ENCODE measurements at places on chromosomes 3 and 15.
A peak's percentile ranks its signal among the peaks of the same experiment; 100 is the strongest.

DNA sequence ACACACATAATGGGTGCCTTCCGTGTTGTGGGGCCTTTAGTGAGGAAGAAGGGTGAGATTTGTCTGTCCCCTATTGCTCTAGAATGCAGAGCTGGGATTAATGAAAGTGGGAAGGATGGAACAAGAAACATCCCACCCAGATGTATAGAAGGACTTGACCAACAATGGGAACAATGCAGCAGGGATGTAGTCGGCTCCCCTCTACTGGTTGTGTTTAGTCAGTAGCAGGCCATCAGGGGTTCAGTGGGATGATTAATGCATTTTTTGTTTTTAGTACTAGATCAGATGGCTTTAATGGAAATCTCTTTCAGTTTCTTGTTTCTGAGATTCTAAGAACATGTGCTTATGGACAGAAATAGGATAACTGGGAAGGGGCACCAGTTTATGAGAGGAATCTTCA is 156.0 kb upstream of the ROPN1 start:
- DNase-seq: no peak

- no peak for DNase-seq
Measured at GRCh38 chr3:56005196-56005805, 463.0 kb downstream of the ERC2 start.

GRCh38 chr15:45171912-45172311 is 15.9 kb downstream of the SHF start:
- no peak for DNase-seq

DNA sequence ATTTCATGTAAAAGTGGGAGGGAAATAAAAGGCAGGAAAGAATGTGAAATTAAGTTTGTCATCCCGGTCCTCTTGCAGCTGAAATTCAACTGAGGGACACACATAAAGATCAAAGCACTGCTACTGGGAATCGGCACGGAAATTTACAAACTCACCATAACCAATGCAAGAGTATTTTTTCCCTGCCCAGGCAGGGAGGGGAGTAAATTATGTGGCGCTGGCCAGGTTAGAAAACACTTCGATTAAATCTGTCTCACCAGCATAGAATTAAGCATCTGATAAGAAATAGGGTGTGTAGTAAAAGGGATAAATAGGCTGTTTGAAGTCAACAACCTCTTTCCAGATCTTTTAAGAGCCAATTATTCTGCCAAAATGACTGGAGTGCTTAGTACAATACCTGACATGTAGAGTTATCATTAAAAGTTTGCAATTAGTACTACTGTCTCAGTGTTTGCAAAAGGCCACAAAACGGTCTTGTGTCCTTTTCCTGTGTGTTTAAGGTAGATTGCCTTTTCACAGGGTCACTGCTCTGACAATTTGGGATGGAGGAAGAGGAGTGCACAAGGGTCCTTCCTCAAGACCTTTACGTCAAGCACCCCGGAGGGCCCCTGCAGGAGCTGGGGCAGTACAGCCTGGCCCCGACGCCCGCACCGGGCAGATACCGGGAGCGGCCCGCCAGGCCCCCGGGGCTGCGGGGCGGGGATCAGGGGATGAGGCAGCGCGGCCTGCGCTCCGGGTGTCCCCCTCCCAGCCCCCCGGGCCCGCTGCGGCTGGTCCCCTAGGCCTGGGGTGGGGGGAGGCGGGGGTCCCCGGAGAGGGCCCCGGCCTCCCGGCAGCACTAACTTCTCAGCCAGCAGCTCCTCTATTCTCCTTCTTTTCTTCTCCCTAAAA is 651 bp downstream of the UBA3 start:
- DNase-seq: peak; percentile 16

- DNase-seq: no peak
Measured at GRCh38 chr3:71689291-71689690, 35.9 kb downstream of the EIF4E3 start.

GRCh38 chr15:42108189-42108588 is 13.8 kb upstream of the PLA2G4D start:
- DNase-seq: no peak

GRCh38 chr3:184167786-184168185 is 6.9 kb upstream of the AP2M1 start:
- DNase-seq: no peak

DNA sequence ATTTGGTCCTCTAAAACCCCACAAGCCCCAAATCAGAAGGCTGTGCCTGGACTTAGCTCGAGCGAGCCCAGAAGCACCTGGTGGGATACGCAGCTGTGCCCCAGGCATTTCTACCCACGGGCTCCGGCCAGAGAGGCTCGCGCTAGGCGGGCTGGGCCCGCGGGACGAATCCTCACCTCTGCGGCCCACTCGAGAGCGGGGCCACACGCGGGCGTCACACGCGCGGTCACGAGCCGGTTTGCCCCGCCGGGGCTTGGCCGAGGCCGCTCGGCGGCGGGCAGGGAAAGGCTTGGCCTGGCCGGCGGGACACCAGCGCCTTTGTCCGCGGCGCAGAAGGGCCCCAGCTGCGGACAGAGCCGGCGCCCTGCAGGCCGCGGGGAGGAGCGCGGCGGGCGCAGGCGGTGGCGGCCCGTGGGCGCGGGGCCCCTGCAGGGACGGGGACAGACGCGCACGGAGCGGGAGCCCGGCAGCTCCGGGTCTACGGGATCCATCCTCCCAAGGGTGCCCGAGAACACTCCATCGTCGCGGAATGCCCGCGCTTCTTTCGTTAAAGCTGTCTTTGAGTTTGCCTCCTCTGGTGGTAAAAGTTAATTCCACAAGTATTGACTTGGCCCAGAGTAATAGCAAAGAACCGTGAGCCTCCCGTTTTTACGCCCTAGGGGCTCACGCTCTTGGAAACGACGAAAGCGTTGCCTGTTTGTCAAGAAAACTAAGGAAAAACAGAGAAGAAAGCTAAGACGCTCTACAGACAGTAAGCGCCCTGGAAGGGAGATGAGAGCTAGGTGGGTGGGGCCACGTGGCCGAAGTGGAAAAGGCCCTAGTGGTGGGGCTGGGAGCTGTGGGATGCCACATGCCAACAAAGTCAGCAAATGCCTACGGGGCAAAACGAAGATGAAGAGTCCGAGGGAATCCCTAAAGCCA is 26.4 kb downstream of the TYRO3 start:
- DNase-seq: peak; percentile 49

DNA sequence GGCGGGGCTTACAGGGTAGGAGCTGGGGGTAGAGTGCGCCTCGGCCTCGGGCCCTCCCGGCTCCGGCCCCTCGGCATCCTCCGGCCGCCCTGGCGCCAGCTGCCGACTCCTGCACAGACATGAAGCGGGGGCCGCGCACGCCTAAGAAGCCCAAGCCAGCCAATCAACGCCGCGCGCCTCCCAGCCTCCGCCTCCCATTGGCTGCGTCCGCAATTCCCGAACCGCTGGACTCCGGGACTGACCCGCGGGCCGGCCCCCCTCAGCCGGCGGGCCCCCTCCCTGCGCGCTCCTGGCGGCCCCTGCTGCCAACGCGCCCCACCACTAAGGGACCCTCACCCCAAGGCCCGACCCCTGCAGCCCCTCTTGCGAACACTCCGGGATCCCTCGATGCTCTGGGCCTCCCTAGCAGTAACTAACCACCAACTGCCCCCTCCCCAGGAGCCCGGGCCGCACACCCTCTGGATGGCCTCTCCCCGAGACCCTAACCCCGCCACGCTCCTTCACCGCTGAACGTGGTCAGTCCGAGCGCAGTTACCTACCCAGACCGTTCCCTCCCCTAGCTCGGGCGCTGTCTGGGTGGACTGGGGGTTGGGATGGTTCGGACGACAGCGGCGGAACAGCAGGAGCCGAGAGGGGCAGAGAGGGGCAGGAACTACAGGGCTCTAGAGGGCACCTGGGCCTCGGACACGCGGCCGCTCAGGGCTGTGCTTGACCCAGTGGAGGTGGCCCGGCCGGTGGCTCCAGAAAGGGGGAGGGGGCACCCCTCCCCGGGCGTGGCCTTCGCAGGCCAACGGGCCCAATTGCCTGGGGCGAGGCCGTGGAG is 5.0 kb downstream of the GATA2 start:
- DNase-seq: peak; percentile 96

GRCh38 chr15:65638109-65638508 is 16.4 kb downstream of the SLC24A1 start:
- no peak for DNase-seq

DNA sequence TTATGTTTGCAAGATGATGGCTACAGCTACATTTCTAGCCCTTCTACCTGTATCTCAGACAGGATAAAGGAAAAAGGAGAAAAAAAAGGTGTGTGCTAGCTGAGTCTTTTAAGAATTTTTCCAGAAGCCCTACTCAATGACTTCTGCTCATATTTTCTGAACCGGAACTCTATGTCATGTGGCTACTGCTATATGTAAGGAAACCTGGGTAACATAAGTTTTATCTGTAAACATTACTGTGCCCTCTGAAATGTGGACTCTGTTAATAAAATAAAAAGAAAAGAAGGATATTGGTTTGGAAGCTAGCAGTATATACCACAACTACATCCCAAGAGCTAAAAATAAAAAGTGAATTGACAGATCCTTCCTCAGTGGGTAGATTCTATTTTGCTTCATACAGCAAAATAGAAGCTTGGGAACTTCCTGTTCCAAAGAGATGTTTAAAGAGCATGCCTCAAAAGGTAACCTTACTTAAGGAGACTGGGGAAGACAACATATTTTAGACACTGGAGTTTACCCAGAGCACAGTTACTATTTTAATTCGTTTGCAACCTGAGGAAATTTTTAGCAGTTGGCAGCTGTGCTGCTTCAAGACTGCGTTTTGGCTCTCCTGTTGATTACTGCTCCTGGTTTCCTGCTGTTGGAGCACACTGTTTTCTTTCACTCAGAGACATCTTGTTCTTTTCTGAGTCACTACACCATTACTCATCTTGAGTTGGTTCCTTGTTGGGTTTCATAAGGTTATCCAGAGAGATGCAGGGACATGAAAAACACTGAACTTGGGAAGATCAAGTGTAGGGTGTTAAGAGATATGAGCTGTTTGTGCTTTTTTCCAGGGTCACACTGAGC is 280.7 kb downstream of the NFKBIZ start:
- peak; percentile 47 for DNase-seq

DNA sequence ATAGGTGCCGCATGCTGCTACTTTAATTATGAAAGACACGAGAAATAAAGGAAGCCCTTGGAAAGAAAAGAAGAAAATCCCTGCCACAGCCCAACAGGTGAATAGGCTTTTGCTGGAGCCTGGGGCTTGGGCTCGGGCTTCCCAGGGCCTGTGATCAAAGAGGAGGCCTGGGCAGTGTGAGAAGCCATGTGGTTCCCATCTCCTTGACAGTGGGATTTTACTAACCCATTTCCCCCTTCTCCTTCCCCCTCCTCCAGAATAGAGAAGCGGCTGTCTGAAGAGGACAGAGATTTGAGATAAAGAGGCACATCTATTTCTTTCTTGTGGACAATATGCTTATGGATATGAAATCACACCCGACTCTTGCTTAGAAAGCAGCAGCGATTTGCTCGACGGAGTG is 369.1 kb downstream of the MCTP2 start:
- no peak for DNase-seq

- DNase-seq: no peak
Measured at GRCh38 chr15:33766389-33766788, 201.9 kb upstream of the CHRM5 start.

DNA sequence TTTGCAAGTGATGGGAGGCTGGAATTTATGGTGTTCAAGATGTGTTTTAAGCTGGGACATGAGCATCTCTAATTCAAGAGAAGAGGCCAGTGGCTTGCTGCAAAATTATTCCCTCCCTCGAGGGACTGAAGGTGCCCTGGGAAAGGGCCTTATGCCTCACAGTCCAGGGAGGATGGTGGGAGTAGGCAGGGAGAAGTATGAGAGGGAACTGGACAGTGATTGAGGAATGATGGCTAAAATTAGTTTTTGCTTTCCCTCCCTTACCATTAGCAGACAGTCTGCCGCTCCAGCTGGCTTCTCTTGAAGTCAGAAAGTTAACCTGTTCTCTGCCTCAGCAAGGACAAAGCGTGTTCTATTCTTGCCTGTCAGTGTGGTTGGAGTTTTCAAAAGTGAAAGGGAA is 139.8 kb upstream of the SEMA6D start:
- no peak for DNase-seq

DNA sequence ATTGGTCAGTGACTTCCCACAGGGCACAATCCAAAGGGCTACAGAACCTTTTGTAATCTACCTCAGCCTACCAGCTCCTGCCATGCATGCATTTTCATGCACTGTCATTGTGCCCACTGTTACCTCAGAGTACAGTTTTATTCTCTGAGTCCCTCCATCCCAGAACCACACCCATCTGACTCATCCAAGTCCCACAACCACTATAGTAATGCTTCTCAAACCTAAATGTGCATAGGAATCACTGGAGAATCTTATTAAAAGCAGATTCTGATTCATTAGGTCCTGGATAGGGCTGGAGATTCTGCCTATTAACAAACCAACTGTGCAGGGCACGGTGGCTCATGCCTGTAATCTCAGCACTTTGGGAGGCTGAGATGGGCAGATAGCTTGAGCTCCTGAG is 3.7 kb upstream of the B3GALNT1 start:
- no peak for DNase-seq

DNA sequence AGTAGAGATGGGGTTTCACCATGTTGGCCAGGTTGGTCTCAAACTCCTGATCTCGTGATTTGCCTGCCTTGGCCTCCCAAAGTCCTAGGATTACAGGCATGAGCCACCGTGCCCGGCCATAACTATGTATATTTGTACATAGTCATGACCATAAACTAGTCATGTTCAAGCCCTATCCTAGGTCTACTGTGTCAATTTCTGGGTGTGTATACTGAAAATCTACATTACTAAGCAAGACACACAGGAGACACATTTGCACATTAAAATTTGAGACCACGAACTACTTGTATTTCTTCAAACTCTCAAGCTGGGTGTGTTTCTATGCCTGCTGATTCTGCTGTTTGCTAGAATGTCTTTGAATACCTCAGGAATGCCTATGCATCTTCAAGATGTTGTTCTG is 451.3 kb upstream of the MCTP2 start:
- no peak for DNase-seq

DNA sequence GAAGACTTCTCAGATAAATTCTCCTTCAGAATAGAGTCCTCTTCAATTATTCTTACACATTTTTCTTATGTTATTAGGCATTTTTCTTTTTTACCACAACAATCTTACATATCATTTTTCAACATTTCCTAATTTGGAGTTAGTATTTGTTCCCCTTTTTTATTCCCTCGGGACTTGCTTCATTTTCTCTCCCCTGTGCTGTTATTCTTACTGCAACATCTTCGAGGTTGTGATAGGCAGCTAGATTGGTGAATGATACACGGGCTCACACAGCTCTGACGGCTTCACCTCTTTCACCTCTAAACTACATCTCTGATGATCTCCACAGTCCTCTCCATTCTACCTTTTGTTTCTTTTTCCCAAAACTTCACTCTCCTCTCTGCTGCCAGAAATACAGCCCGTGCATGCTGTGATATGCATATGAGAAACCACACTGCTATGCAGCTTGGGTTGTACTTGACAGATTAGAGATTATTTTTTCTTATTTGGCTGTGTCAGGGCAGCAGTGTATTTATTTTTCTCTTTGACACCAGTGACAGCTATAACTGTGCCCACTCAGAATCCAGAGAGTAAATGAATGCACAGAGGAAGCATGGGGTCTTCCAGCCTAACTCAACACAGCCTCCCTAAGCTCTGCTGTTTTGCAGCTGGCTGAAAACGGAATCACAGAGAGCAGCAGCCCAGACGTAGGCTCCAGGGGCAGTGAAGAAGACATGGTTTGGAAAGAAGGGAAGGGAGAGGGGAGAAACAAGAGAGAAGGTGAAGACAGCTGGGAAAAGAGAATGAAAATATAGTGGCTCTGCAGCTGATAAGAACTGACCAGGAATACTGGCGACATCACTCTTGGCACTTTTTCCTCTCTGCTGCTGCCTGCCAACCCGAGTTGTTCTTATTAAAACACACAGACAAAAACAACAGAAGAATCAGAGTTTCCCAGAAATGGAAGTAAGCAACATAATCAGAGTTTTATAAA is 61.8 kb downstream of the SLC9A9 start:
- no peak for DNase-seq
